ENCODE measurements at places on chromosomes 2 and 18.

- no peak for DNase-seq
These were observed 81.0 kb downstream of the SUMO1 start for GRCh38 chr2:202157211-202157990.

GRCh38 chr2:107383691-107384090 is 443.0 kb upstream of the RGPD4 start:
- no peak for DNase-seq

DNA sequence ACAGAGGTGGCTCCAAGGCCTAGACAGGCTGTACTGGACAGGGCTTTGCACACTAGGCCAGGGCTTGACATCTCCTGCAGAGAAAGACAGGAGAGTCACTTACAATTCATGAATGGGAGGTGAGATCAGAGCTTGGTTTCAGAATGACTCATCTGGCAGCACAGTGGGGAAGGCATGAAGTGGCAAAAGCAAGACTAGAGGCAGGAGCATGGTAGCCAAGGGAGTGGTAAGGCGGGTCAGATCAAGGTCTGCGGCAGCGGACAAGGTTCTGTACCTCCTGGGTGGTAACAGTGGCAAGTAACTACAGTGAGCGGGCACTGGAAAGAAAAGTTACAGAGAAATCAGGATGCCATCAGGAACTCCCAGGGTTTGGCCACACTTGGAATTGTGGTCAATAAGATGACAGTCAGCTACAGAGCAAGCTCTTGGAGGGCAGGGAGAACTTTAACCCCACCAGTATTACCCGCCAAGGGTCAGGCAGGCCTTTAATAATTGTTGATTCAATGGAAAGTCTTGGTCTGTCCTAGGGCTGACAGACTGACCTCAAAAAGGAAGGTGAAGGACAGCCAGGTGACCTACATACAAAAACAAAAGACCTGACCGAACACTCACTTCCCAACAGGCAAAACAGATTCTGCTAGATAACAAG is 5.7 kb downstream of the MCFD2 start:
- no peak for DNase-seq

- no peak for DNase-seq
These were observed 99.0 kb upstream of the CHAC2 start for GRCh38 chr2:53668624-53669026.

DNA sequence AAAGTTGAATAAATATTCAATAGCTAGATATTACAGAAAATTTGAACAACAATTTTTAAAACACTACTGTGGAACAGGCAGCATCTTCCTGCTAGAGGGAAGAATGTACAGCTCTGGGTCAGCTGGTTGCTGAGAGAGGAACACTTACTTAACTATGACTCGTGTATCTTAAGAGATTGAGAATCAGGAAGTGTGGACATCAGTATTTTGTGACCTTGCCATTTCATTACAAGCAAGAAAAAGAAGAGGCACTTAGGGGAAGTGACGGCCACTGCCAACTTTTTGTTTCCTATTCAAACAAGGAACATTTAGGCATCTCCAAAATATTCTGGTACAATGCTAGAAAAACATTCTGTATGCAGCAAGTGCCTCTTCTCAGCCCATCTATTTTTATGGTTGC is 45.9 kb downstream of the ITPRID2 start:
- DNase-seq, result no peak

Measured in activated CD4-positive, alpha-beta T cell treated with anti-CD3 and anti-CD28 coated beads for 24 hours (primary cell).